ENCODE measurements at places on chromosomes 6 and 20. TPM values are rescaled to one million over a fixed set of nuclear protein-coding genes. Genes with fewer than 3 reads are reported as not detected.

TSPO2 gene
- not detected for total RNA-seq

RGS17 gene
- 4.6 TPM for total RNA-seq

DNA sequence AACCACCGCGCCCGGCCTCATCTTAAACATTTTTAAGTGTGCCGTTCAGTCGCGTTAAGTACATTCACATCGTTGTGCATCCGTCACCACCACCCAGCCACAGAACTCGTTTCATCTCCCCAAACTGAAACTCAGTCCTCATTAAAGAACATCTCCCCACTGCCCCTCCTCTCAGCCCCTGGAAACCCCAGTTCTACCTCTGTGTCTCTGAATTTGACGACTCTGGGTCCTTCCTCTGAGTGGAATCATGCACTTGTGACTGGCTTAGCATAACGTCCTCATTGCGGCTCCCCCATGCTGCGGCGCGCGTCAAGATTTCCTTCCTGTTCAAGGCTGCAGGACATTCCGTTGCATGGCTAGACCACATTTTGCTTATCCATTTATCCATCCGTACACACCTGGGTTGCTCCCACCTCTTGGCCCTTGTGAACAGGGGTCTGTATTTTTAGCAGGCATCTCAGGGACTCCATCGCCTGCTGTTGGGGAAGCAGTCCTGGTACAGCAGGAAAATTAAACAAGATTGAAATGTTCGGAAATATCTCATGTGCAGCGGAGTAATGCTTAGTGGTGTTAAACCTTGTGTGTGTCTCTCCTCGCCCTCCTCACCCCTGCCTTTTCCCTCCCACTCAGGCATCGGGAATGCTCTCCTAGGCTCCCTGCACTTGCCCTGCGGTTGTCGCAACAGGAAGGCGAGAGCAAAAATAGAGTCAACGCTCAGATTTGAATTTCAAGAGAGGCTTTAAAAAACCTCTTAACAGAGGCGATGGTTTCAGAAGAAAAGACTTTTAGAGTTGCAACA lies 127.9 kb downstream of the PXDC1 start:
- DNase-seq: no peak

DNA sequence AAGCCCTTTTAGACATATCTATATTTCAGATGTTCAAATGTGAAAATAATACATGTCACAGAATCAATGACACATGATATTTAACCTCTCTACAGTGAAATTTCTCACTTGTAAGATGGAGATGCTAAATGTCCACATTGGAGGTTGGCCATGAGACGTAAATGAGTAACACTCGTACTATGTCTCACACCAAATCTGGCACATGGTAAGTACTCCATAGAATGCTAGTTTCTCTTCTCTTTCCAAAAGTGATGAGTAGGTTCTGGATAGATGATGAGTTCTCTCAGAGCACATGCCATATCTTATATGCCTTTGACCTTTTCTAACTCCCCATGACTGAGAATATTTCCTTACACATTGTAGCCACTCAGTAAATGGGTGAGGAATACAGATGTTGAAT lies 17.7 kb downstream of the GFOD1 start:
- DNase-seq: no peak

GRCh38 chr20:51815383-51816076 lies 13.2 kb upstream of the SALL4 start:
- no peak for DNase-seq

DNA sequence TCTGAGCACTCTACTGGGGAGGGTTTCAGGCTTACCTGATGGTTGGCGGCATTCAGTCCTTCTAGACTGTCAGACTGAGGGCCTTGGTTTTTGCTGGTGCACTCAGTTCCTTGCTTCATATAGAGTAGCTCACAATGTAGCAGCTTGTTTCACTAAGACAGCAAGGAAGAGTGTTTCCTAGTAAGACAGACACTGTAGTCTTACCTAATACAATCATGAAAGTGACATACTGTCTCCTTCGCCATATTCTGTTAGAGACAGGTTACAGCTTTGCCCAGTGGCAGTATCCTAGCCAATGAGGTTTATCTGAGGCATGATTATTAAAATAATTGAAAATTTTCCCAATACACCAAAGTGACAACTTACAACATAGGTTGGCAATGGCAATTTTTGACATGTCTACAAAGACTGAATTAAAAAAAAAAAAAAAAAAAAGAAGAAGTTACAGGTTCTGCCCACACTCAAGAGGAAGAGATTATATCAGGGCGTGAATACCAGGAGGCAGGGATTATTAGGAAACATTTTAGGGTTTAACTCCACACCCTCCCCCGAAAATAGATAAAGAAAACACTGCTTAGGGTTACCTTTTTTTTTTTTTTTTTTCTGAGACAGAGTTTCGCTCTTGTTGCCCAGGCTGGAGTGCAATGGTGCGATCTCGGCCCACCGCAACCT lies 66.8 kb downstream of the SCAND1 start:
- DNase-seq: no peak

SPAG4 gene
- total RNA-seq: 2.2 TPM
